ENCODE measurements at places on chromosomes 13 and 19. TPM values are rescaled to one million over a fixed set of nuclear protein-coding genes. Genes with fewer than 3 reads are reported as not detected.

ZNF526 gene
- 4.1 TPM for total RNA-seq

- no peak for DNase-seq
Measured at GRCh38 chr19:44661205-44661604, 10.1 kb upstream of the CEACAM19 start.

DNA sequence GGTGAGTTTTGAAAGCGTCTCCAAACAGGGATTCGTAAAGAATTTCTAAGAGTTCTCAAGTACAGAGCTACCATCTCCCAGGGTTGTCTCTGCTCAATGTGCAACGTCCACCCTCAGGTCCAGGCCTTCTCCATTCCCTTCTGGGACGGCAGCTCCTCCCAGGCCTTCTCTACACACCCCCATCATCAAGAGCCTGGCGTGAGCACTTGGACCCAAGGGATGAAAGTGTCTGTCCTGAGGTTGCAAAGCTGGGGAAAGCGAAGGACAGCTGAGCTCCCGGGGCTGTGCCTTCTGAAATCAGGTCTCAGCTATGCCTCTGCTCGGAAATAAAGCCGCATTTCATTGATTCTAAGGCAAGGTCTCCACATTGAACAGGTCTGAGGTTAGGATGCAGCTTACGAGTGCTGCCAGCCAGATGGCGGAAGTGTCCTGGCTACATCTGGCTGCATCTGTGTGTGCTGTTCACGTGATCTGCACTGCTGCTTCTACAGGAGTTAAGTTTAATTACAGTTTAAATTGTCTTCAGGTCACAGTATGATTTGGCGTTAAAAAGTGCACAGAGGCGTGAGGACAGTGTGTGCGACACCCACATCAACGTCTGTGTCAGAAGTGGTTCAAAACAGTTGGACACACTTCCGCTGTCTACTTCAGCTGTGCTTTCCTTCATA, 27.0 kb upstream of the MIER2 start:
- DNase-seq, result no peak

GRCh38 chr19:3866910-3867638, 1.8 kb downstream of the ZFR2 start:
- DNase-seq, result no peak

DNA sequence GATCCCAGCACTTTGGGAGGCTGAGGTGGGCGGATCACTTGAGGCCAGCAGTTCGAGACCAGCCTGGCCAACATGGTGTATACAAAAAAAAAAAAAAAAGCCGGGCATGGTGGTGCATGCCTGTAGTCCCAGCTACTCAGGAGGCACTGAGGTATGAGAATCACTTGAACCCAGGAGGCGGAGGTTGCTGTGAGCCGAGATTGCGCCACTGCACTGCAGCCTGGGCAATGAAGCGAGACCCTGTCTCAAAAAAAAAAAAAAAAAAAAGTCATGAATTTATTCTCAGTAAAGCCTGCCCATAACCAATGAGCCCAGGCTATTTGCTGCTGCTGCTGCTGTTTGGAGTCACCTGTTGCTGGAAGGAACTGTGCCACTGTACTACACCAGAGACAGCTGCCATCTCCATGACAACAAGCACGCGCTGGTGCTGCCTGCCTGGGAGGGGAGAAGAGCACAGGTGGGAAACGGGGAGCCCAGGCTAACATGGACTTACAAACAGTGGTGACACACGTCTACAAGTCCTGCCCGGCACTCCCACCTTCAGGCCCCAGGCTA, 11.3 kb downstream of the ZFR2 start:
- peak; percentile 46 for DNase-seq

GRCh38 chr13:48066310-48066989, 28.5 kb downstream of the MED4 start:
- DNase-seq, result no peak

DNA sequence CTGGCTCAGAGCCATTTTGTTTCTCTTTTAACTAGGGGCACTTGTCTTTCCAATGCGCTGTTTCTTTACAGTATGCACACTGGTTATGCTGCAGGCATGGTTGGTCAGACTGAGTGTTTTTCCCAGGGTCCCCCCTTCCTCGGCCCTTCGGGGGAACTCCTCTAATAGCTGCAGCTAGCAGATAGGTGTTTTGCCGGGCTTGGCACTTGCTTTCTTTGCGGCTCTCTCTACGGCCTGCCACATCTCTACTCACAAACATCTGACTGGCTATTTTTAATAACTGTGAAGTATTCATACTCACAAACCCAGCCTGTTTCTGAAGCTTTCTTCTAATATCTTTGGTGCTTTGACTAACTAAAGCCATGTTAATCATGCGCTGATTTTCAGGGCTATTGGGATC, 89.4 kb downstream of the SLC25A15 start:
- DNase-seq, result no peak

- DNase-seq, result no peak
Measured at GRCh38 chr13:66040506-66040905, 1189.6 kb downstream of the PCDH9 start.

GRCh38 chr13:27396252-27396846, 28.1 kb upstream of the GTF3A start:
- DNase-seq, result no peak
